ENCODE measurements at places on chromosomes 4 and X.
A peak's percentile ranks its signal among the peaks of the same experiment; 100 is the strongest.

DNA sequence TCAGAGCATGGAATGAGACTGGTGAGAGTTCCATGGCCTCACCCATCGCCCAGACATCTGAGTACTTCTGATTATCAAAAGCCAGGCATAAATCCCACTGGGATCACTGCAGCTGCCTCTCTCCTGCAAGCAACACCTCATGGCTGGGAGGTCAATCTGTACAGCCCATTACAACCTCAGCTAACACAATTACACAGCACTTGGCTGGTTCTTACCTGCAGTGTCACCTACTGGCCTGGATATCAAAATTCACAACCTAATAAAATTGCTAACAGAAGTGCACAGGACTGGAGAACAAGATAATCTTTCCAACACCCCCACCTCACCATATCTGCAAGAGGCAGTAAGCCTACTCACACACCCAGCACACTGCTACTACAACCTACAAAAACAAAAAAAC, 341.7 kb upstream of the NDST3 start:
- H3K4me1 ChIP-seq, result no peaks in the 10 kb centered on the region
- no peaks in the 10 kb centered on the region for H3K36me3 ChIP-seq
- no peak overlapping the region for H3K27ac ChIP-seq
- H3K27me3 ChIP-seq, result no peaks in the 10 kb centered on the region

DNA sequence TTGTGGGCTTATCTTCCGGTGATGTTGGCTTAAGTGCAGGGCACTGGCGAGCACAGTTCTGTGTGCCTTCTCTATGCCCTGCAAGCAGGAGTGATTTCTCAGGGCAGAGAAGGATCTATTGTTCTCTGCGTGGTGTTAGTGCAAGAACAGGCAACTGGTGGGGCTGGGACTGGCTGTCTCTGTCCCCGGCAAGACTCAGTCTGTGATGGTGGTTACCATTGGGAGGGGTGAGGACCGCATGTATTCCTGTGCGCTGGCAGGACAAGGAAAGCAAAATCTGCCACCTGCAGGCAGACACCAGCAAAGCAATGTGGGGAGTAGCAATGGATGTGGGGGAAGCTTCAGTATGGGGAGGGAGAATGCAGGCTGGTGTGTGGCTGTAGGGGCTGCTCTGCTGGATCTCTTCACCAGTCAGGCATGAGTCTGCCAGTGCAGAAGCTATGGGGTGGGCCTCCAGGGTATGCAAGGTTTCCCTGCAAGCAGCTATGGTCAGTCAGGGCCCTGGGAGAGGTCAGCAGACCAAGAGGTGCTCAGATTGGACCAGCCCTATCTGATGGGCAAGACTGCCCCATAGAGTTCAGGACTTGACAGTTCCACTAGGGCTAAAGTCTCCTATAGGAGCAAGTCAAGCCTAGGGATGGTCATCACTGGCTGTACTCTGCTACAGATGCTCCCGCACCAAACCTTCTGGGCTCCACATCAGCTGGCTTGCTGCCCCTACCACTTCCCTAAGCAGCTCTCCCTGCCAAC, 16.8 kb downstream of the PF4 start:
- no peak for DNase-seq
- H3K27me3 ChIP-seq, result no peaks in the 10 kb centered on the region
- H3K36me3 ChIP-seq, result peaks cover 8% of the 10 kb centered on the region
- H3K4me3 ChIP-seq, result no peak overlapping the region
- no peaks in the 10 kb centered on the region for H3K4me1 ChIP-seq

DNA sequence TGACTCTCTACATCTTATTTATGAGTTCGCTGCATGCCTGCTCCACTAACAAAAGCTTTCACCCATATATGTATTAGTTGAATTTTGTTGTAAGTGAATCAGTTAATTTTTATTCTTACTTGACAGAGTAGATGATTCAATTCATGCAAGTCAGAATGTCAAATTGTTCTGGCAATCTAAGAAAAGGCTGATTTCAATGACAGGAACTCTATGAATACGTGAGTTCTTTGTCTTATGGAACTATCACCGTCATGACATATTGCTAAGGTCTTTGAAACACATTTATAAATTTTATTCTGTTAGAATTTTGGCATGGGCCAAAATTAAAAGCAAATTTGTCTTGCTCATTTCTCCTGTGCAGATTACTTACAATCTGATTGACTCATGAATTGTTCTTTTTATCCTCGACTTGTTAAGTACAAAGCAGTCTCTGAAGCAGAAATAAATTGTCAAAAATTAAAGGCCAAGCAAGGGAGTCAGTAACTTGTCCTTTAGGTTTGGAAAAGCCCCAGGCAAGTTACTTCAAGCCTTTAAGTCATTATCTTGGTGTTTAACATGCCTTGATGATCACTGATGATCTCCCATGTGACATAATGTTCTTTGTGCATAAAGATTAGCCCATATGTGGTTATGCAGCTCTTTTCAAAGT, 89.0 kb upstream of the GC start:
- H3K27me3 ChIP-seq, result no peaks in the 10 kb centered on the region
- no peak overlapping the region for H3K27ac ChIP-seq
- no peaks in the 10 kb centered on the region for H3K4me1 ChIP-seq
- no peaks in the 10 kb centered on the region for H3K36me3 ChIP-seq
- no peak for DNase-seq
- no peak overlapping the region for H3K4me3 ChIP-seq

- H3K27me3 ChIP-seq, result peaks cover 6% of the 10 kb centered on the region
- peaks cover 40% of the 10 kb centered on the region for H3K4me1 ChIP-seq
These were observed 410 bp downstream of the GNL3L start for GRCh38 chrX:54530357-54530900.

DNA sequence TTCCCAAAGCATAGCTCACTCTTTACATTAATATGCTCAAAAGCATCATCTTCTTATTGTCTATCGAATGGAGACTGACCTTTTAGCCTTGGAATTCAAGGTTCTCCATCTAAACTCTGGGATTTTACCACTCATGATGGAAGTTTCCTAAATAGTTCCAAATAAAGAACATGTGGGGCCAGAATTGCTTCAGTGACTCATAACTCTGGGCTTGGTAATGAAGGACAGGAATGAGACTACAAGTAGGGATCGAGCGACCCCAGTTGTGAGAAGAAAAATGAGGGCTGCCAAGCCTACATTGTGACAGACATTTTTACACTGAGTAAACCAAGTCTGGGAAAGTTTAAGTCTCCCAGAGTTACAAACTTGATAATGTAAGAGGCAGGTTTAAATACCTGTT, 269.9 kb downstream of the CBLL2 start:
- H3K27ac ChIP-seq, result no peak overlapping the region
- no peaks in the 10 kb centered on the region for H3K4me1 ChIP-seq
- DNase-seq, result no peak
- H3K4me3 ChIP-seq, result no peak overlapping the region

- DNase-seq, result no peak
- H3K27ac ChIP-seq, result peak overlapping the region; percentile 60
- peaks cover 2% of the 10 kb centered on the region for H3K36me3 ChIP-seq
- H3K4me1 ChIP-seq, result peaks cover 11% of the 10 kb centered on the region
- no peak overlapping the region for H3K4me3 ChIP-seq
These were observed 5.1 kb downstream of the ZXDA start for GRCh38 chrX:57905141-57905540.

- DNase-seq, result no peak
- H3K4me3 ChIP-seq, result no peak overlapping the region
These were observed 176.3 kb upstream of the EDA2R start for GRCh38 chrX:66815227-66815626.

GRCh38 chrX:16750136-16750535, 30.7 kb downstream of the SYAP1 start:
- no peak overlapping the region for H3K4me3 ChIP-seq
- no peaks in the 10 kb centered on the region for H3K27me3 ChIP-seq
- no peak for DNase-seq
- peaks cover 3% of the 10 kb centered on the region for H3K36me3 ChIP-seq
- H3K4me1 ChIP-seq, result no peaks in the 10 kb centered on the region
